Right ventricle myocardium inferior (tissue), 1 donor: ENCODE measurements at places on chromosomes 3 and 15. TPM values are rescaled to one million over a fixed set of nuclear protein-coding genes. Genes with fewer than 3 reads are reported as not detected.

Gene MAGEL2
- not detected for total RNA-seq

Gene RPS17
- total RNA-seq = 867 TPM

Gene ZNF654
- 11.9 TPM for total RNA-seq

Gene SLC28A1
- 0.24 TPM for total RNA-seq

Gene SAMMSON
- total RNA-seq = not detected

Gene BSN
- 0.27 TPM for total RNA-seq
